Bronchial smooth muscle cell (primary cell): ENCODE measurements at places on chromosomes 1 and 21. TPM values are rescaled to one million over a fixed set of nuclear protein-coding genes. Genes with fewer than 3 reads are reported as not detected.

WNT4 gene
- total RNA-seq, result under 0.01 TPM in 1 of 2 replicates, not detected in the other

ADORA3 gene
- total RNA-seq, result 0.16 and 0.17 TPM in 2 replicates

FHAD1 gene
- total RNA-seq, result 0.26 and 0.32 TPM in 2 replicates

NUDC gene
- 24.2 and 24.6 TPM in 2 replicates for total RNA-seq

IFNLR1 gene
- not detected in 2 replicates for total RNA-seq

SHE gene
- total RNA-seq, result under 0.01 TPM in 2 replicates

TSPEAR gene
- not detected in 2 replicates for total RNA-seq

S100A4 gene
- 471 and 540 TPM in 2 replicates for total RNA-seq

PDC gene
- total RNA-seq, result not detected in 2 replicates

ZNF436 gene
- 31.2 and 56.2 TPM in 2 replicates for total RNA-seq

CELSR2 gene
- total RNA-seq, result 0.34 and 0.63 TPM in 2 replicates

ALPL gene
- under 0.01 and 11.7 TPM in 2 replicates for total RNA-seq

DISP1 gene
- 4.7 and 6.2 TPM in 2 replicates for total RNA-seq

DEPDC1 gene
- total RNA-seq, result 0.34 and 2.5 TPM in 2 replicates
